ENCODE measurements at places on chromosomes 6 and 20.

DNA sequence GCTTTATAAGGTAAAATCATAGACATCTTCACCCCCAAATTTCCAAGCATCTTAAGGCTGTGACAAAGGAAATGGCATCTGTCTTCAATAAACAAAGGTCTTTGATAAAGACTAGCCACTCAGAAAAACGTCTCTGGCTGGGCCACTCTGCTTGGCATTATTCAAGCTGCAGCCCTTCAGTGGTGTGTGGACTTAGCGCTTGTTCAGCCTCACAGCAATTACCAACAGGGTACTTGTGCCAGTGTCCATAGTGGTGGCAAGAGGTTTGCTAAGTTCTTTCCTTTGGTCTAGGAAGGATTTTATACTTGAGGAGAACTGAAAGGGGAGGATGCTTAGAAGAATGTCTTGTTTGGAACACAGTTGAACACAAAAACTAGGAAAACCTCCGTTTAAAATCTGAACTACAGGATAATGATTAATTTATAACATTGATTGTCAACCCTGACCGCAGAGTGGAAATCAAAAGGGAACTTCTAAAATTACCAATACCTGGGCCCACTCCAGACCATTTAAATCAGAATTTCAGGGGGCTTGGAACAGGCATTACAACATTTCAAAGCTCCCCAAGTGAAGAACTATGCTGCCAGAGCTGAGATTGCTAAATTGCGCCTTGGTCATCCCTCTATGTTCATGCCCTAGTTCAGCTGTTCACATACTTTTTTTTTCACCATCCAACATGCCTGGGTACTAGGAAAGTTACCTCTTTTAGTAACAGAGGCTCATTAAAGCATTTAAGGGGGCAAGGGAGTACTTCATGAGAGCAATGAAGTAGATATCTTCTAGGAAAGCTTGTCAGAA lies 378.5 kb downstream of the FRK start:
- no peak for DNase-seq

DNA sequence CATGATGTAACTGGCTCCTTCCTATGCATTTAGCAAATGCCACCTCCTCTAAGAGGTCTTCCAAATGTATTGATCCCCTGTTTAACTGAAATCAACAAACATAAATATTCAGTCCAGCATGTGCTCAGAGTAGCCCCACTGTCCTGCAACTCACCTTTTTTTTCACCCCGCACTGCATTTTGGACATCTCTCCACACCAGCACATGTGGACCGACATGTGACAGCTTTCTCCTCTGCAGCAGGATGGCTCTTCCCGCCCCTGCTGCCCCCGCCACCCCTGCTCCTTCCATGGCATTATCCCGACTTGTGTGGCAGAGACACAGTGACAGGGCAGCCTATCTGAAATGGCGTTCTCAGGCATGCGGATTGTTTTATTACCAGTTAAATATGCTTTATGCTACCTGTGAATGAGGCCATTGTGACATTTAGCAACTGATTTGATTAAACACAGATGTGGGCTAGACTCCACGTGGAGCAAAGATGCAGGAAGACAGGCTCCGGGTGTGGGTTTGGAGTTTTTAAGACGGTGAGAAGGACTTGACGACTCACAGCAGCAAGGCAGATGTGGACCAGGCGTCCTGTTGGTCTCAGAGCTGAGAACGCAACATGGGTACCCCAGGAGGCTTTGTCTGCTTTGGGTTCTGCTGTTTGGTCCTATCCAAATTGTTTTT lies 161.2 kb downstream of the EYA2 start:
- no peak for DNase-seq

- DNase-seq: no peak
These were observed 98.9 kb downstream of the ZNF217 start for GRCh38 chr20:53494753-53495152.

- DNase-seq: peak; percentile 25
These were observed 136.8 kb upstream of the PTPRK start for GRCh38 chr6:128657181-128657580.

DNA sequence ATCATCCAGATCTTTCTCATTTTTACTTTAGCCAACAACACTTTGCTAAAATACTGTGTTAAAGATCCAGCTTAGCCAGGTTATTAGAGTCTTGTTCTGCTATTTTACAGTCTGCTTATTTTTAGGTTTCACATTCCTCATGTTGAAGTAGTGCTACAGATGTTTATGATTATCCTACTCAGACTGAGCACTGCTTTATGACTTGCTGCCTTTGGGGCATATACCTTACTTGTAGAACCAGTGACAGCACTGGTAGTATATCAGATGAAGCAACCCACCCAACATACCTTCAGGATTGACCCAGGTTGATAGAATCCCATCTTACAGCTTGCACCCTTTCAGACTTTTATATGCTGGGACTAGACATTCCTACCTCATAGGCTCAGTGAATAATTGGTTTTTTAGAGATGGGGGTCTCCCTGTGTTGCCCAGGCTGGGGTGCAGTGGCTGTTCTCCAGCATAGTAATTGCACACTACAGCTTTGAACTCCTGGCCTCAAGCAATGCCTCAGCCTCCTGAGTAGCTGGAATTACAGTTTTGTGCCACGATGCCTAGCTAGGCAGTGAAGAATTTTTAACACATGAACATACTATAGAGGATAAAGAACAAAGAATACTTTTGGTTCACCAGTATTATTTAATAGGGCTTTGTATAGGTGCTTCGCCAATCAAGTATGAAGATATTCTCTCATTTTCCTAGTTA lies 63.8 kb upstream of the DYNLRB1 start:
- no peak for DNase-seq

GRCh38 chr6:80165143-80165542 lies 58.7 kb downstream of the BCKDHB start:
- DNase-seq: peak; percentile 18

- no peak for DNase-seq
These were observed 16.4 kb downstream of the ROMO1 start for GRCh38 chr20:35715652-35716051.
